CD4-positive, alpha-beta T cell treated with Interleukin-12 subunit alpha and Interleukin-12 subunit beta, for 1 hour (primary cell): ENCODE measurements at places on chromosomes 12 and 14.

- no peak for DNase-seq
Observed at GRCh38 chr14:54804538-54805041, 98.0 kb downstream of the GCH1 start.

- DNase-seq = no peak
Observed at GRCh38 chr12:39383114-39383513, 59.8 kb downstream of the KIF21A start.

GRCh38 chr12:8628731-8629130, 16.1 kb upstream of the AICDA start:
- DNase-seq = no peak

GRCh38 chr12:51871126-51871525, 16.8 kb upstream of the ANKRD33 start:
- DNase-seq = no peak

GRCh38 chr14:74402401-74403251, 23.4 kb downstream of the SYNDIG1L start:
- DNase-seq = no peak

DNA sequence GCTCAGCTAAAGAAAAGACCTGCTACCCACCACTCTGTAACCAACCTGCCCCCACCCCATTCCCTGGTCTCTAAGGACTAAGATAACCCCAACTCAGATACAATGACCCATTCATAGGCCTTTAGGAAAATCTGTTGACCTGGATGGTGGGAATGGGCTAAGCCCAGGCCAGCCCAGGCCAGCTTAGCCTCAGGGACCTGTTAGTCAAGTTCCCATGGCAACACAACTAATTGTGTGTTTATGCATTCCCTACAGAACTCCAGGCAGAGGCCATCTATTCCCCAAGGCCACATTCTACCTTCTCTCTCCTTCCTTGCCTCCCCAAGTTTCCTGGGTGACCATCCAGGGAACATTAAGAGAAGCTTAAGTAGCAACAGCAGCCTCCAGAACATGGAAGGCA, 16.1 kb upstream of the KRT8 start:
- no peak for DNase-seq

- no peak for DNase-seq
Observed at GRCh38 chr12:22803725-22804124, 178.8 kb downstream of the ETNK1 start.

DNA sequence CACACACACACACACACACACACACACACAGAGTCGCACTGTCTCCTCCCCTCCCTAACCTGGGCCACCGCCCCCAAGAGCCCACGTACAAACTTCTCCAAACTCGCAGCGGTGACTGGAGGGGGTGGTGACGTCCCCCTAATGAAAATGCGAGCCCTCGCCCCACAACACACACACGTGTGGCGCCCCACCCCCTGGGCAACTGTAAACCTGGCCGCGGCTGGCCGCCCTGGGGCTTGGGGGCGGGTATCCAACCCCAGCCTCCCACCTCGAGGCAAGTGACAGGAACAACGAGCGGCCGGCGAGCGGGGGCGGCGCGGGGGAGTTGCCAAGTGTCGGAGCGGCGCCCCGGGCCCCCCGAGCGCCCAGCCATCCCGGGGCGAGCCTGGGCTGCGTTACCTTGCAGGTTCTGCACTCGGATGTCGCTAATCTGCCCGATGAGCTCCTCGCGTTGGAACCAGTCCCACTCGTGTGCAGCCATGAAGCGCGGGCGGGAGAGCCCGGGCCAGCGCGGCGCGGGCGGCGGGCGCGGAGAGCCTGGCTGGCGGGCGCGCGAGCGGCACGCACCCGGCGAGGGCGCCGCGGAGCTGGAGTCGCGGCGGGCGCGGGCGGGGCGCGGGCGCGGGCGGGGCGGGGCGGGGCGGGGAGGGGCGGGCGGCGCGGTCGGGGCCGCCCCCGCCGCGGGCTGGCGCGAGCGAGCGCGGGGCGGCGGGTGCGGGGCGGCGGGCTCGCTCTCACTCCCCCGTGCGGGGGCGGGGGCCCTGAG, at the start of gene CLMN:
TSS of gene CLMN (minus strand) at position 597 of the 766 bp plus-strand sequence. CDS start at position 481, 116 bp downstream.
- DNase-seq = peak; percentile 38
